ENCODE measurements at places on chromosomes 13 and 19.

DNA sequence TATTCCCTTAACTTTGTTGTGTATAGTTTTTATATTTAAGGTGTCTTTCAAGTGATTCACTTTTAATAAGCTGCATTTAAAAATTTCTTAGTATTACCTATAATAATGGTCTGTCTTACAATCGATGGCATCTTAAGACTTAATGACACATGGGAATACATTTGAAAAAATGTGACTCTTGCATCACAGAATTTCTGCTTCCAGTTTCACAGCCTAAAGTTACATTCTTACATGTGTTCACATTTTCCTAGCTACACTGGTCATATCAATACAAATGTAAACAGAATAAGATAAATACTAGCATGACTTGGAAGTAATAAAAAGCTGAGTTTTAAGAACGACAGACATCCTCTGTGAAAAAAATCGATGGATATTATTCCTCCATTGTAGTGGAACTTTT is 1597.1 kb upstream of the MIR17HG start:
- no peak for DNase-seq

- DNase-seq: peak; percentile 2
Measured at GRCh38 chr13:71240911-71241310, 626.1 kb downstream of the DACH1 start.

- DNase-seq: peak; percentile 31
Measured at GRCh38 chr19:4208385-4209094, 20.8 kb upstream of the EBI3 start.

- peak; percentile 74 for DNase-seq
Measured at GRCh38 chr13:52968074-52968700, 60.4 kb upstream of the OLFM4 start.

DNA sequence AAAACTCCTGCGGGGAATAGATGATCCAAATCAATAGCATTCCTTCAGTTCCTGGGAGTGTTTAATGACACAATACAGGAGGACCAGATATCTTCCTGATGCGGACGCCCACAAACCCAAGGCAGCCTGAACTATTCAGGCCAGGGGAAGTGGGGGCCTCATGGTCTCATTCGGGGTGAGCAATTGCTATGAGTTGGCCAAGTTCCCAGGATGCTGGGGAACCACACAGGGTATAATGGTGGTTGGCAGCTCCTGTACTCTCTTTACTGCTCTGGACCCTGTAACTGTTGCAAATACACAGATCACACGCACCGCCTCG is 401.2 kb downstream of the IRS2 start:
- peak; percentile 64 for DNase-seq

DNA sequence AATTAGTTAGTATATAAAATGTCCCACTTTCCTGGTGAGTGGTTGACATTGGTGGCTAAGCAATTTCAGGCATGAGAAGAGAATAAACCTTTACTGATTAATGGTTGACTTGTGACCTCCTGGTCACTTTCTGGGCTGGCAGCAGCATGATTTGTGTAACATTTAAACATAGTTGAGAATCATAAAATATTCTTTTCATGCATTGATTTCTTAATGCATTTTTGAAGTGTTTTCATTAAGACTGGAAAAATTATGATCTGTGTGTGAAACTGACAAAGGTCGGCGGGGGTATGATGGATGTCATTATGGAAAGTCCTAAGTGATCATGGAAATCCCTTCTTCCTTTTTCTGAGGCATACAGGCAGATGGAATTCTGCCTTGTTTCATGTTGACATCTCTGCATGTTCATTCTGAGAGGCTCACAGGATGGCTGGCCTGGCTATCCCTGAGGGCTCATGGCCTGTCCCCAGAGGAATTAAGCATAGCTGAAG is 98.7 kb upstream of the RNF113B start:
- DNase-seq: no peak

GRCh38 chr19:3809881-3810707 is 23.9 kb upstream of the MATK start:
- DNase-seq: no peak

GRCh38 chr19:28815257-28815656 is 397.7 kb downstream of the UQCRFS1 start:
- no peak for DNase-seq

DNA sequence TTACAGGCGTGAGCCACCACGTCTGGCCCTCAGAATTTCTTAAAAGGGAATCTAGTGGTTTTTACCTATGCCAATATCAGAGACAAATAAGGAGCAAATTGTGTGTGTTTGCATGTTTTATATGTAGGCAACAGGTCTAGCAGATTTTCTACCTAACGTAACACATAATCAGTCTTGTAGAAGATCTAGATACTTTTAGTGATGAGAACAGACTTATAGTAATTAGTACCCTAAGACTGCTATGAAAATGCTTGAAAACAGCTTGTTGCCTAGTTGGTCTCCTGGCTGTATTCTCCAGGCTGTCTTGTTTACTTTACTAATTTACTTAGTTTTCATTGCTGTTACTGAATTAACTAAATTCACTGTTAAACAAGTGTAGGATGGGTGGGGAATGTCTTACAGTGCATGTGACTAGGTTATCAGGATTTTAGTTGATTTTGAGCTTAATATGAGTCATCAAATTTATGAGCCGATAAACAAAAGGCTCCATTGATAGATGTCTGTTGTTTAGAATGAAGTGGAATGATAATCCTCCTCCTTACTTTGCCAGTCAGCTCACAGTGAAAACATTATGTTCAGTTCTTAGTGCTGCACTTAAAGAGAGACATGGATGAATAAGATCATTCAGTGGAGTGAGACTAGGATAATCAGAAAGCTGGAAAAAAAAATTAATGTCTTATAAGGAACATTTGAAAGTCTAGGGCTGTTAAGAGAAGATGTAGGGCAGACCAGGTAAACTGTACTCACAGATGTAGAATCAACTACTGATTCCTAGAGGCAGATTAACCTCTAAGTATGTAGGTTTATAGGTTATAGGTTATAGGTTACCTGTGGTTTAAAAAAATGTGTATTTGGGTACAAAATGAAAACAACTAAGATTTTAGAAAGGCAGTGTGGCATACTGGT is 22.4 kb downstream of the GTF2F2 start:
- DNase-seq: no peak

DNA sequence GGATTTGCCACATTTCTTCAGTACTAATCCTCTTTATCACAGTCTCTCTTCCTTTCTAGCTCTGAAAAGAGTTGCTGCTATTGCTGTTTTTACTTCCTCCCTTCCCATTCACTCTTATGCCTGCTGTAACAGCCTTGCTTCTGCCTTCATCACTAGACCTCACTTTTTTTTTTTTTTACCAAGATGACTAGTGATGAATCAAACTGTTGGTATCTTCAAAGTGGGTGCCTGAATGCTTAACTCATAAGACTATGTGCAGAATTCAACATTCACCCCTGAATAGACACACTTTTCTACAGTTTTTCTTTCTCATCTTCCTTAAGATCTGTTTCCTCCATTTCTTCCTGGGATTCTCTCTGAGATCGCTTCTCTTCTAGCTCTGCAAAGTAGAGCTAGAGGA is 217.2 kb upstream of the HTR2A start:
- no peak for DNase-seq
